Effector memory CD4-positive, alpha-beta T cell (primary cell): ENCODE measurements at places on chromosomes 13 and 19.

DNA sequence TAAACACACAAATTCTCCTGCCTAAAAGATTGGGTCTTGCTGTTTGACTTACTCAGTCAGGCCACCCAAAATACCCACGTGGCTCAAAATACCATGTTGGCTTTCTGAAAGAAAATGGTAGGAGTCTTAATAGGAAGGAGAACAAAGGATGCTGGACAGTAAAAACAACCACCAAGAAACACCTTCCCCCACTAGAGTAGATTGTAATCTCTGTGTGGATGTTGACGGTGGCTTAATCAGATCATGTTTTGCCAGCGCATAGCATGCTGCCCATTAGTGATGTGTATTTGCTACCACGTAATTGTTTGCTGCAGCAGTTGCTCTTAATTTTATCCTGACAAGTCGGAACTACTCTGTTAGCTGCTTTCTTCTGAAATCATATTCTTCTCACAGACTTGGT lies 1229.3 kb upstream of the SLC10A2 start:
- no peak for DNase-seq

- DNase-seq = peak; percentile 90
Measured at GRCh38 chr19:48738557-48739403, 1.6 kb downstream of the RASIP1 start.

GRCh38 chr19:39265321-39265916 lies 2.8 kb upstream of the IFNL2 start:
- DNase-seq = no peak

DNA sequence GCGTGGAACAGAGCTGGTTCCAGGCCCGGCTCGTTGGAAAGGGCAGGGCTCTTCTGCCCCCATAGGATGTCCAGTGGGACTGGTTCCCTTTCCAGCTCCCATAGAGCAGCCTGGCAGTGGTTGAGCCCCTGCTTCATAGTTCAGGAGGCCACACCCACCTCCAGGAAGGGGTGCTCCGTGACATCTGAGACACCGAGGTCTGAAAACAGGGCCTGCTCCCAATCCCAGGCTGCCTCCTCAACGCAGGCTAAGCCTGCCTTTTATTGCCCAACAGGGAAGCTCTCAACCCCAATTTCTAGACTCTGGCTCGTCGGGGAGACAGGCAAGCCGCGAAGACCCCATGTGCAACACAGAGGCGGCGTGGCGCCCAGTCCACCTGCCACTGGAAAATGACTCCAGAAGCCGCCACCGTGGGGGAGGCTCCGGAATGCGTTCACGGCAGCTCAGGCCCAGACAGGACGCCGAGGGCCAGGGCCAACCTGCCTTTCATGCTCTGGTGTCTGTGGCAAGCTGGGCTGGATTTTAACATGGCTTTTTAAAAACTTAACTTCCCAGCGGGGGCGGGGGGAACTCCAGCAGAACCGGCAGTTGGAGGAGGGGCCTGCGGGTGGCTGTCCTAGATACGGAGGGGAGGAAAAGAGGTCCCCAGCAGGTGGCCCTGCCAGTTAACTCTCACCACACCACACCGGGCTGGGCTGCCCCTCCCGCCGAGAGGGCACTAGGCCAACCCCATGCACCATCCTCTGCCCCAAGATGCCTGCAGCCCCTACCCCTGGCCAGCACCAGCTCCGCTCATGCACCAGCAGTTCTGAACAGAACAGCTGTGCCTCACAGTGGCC lies 17.9 kb upstream of the TINCR start:
- peak; percentile 19 for DNase-seq

DNA sequence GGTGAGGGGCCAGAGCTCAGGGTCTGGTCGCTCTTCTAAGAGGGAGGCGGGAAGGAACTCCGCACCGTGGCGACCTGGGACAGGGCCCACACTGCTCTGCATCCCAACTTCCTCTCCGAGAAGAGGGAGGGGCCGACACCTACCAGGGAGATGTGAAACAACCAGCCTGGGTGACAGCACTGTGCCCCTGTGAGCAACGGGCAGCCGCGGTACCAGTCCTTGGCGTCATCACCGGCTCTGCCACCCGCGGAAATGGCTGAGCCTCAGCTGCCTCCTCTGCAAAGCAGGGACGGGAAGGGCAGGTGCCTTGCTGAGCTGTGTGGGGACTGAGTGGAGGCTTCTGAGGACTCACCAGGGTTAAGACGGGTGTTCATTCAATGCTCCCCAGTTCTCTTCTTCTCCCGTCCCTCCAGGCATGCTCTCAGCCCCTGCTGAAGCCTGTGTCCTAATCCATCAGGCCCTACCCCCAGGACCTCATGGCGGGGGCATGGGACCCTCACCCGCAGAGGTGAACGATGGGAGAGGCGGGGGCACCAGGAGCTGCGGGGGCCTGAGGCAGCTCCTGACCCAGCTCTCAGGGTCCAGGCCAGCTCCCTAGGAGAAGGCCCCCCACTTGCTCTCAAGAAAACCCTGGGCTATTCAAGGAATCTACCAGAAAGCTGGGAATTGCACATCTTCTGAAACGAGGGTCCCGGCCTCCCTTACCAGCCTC lies 9.3 kb downstream of the ZNF787 start:
- DNase-seq = no peak

- DNase-seq = no peak
Measured at GRCh38 chr19:56572589-56572988, 5.3 kb downstream of the ZNF470 start.

DNA sequence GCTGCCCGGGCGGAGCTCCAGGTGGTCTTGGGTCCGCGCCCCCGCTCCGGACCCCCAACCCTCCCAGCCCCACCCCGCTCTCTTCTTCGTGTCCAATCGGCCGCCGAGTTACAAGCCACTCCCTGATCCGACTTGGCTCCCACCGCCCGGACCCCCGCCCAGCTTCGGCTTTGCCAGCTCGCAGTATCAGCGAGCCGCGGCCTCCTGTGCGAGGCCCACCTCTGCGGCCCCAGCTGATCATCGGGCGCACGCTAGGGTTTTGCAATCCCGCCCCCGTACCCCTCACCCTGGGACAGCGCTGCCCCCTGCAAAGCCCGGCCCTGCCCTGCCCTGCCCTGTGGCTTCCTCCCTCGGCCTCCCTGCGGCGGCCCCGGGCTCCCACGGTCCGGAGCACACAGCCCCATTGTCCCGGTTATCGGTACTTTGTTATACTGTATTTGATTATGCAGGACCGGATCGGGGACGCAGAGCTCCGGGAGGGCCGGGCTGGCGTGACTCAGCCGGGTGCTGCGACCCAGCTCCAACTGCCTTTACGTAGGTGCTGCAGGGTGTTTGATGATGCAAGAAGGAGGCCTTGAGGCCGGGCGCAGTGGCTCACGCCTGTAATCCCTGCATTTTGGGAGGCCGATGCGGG lies 598 bp upstream of the LPAR2 start:
- peak; percentile 16 for DNase-seq

- DNase-seq = no peak
Measured at GRCh38 chr13:100280681-100281080, 191.8 kb downstream of the PCCA start.

- no peak for DNase-seq
Measured at GRCh38 chr13:24716011-24716410, 35.8 kb downstream of the ATP12A start.

GRCh38 chr19:47113850-47114651 lies 475 bp upstream of the ZC3H4 start:
- DNase-seq = no peak

DNA sequence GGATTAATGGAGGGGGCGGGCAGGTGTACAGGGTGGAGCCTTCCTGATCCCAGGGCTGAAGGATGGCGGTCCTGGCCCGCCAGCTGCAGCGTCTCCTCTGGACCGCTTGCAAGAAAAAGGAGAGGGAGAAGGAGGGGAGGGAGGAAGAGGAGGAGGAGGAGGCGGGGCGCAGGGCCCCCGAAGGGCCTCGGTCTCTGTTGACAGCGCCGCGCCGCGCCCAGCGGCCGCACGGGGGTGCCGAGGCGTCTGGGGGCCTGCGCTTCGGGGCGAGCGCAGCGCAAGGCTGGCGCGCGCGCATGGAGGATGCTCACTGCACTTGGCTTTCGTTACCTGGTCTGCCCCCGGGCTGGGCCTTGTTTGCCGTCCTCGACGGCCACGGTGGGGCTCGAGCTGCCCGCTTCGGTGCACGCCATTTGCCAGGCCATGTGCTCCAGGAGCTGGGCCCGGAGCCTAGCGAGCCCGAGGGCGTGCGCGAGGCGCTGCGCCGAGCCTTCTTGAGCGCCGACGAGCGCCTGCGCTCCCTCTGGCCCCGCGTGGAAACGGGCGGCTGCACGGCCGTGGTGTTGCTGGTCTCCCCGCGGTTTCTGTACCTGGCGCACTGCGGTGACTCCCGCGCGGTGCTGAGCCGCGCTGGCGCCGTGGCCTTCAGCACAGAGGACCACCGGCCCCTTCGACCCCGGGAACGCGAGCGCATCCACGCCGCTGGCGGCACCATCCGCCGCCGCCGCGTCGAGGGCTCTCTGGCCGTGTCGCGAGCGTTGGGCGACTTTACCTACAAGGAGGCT lies at the start of gene PPM1N:
Gene PPM1N (plus strand): TSS at position 33 of the 785 bp plus-strand sequence. CDS start 30 bp downstream, at position 63.
- no peak for DNase-seq

GRCh38 chr13:66689628-66690027 lies 540.5 kb downstream of the PCDH9 start:
- no peak for DNase-seq

- DNase-seq = no peak
Measured at GRCh38 chr13:21639561-21639960, 31.3 kb upstream of the FGF9 start.

GRCh38 chr19:19866611-19867248 lies 1.0 kb downstream of the ZNF253 start:
- peak; percentile 29 for DNase-seq

GRCh38 chr19:58569191-58569942 lies 3.8 kb downstream of the MZF1 start:
- DNase-seq = no peak

- DNase-seq = no peak
Measured at GRCh38 chr19:32097011-32097410, 248.4 kb upstream of the ZNF507 start.

DNA sequence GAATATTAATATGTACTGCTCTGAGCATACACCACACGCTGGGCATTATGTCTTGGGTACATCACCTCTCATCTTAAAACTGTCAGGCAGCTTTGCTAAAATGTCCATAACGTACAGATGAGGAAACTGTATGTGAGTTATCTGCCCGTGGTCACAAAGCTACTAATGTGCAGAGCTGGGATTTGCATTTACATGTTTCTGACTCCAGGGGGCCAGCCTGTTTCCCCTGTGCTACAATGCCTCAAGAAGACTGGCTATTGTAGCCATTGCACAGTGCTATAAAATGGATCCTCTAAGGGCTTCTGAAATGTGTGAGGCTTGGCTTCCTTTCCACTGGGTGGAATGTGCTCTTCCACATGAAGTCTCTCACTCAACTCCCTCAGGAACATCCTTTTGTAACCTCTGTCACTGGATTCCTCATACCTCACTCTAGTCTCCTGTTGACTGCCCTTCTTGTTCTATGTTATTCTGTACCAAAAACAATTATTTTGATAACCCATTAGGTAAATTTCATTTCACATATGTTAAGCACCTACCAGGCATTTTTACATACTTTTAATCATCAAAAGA lies 95.6 kb upstream of the HTR2A start:
- no peak for DNase-seq

DNA sequence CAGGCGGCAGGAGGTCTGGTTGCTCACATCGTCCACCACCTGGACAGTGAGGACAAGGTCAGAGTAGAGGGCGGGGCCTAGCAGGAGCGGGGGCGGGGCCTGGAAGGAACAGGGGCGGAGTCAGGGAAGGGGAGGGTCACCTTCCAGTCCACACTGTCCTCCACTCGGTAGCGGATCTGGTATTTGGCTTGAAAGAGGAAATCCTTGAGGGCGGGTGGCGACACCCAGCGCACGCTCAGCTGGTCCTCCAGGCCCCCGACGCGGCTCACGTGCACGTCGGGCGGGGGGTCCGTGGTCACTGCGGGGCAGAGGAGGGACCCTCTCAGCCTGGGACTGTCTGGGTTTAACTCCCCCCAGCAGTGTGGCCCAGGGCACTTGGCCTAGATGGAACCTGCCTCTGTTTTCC lies 8.2 kb downstream of the REX1BD start:
- no peak for DNase-seq

GRCh38 chr13:51322826-51323225 lies 16.7 kb upstream of the SERPINE3 start:
- DNase-seq = no peak

GRCh38 chr13:48233046-48233888 lies at the start of gene ITM2B:
ITM2B (plus strand) TSS chr13:48233206; CDS start chr13:48233361, 155 bp downstream.
- peak; percentile 64 for DNase-seq

DNA sequence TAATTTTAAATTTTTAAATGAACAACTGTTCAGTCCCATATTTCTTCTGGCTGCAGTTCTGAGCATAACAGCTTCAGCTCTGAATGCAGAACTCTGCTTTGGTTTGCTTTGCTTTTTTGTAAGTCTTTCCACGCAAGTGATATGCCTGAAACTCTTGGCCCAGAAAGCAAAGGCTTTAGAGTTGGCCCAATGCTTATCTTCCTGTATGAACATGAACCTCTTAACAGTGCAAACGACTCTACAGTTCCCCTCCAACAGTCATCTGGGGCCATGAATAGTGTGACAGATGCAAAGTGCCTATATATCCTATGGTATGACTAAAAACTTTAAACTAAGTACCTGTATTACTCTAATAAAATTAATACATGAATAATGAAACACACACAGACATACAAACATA lies 14.7 kb downstream of the ZNF112 start:
- no peak for DNase-seq

GRCh38 chr13:24293746-24294145 lies 15.6 kb upstream of the C1QTNF9 start:
- no peak for DNase-seq

GRCh38 chr13:59834801-59835200 lies 328.9 kb downstream of the DIAPH3 start:
- no peak for DNase-seq

DNA sequence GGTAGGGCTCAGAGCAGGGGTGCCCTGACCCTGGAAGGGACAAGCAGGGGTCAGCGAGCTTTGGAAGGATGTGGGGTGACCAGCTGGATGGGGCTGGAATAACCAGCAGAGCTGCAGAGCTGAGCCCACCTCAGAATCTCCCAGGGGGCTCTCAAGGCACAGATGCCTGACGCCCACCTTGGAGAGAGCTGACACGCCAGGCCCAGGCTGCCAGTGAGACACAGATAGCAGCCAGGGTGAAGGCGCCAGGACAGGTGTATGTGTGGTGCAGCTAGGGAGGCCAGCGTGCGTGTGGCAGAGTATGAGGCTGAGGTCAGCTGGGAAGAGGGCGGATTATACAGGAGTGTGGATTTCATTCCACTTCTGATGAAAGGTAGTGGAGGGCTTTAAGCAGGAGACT lies 8.9 kb downstream of the AP1M1 start:
- DNase-seq = no peak

DNA sequence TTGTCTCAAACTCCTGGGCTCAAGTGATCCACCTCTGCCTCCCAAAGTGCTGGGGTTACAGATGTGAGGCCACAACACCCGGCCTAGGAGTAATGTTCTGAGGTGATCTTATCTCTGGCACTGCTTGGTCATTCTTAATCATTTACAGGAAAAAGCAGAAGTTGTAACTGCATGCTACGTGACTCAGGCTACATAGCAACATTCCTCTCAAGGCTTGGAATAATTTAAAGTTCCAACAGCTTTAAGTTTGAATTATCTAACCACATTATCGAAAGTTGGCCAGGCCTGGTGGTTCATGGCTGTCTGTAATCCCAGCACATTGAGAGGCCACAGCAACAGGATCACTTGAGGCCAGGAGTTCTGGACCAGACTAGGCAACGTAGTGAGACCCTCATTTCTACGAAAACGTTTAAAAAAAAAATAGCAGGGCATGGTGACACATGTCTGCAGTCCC lies 3.9 kb upstream of the B9D2 start:
- DNase-seq = no peak
